Tibial nerve (tissue), 4 donors: ENCODE measurements at places on chromosomes 12 and 14.
A peak's percentile ranks its signal among the peaks of the same experiment; 100 is the strongest.

- no peak for DNase-seq
- no peaks in the 10 kb centered on the region for H3K4me1 ChIP-seq
- no peaks in the 10 kb centered on the region for H3K36me3 ChIP-seq
- no peak overlapping the region for H3K27ac ChIP-seq
- H3K27me3 ChIP-seq: no peaks in the 10 kb centered on the region
Measured at GRCh38 chr12:67747869-67748742, 99.6 kb downstream of the DYRK2 start.

DNA sequence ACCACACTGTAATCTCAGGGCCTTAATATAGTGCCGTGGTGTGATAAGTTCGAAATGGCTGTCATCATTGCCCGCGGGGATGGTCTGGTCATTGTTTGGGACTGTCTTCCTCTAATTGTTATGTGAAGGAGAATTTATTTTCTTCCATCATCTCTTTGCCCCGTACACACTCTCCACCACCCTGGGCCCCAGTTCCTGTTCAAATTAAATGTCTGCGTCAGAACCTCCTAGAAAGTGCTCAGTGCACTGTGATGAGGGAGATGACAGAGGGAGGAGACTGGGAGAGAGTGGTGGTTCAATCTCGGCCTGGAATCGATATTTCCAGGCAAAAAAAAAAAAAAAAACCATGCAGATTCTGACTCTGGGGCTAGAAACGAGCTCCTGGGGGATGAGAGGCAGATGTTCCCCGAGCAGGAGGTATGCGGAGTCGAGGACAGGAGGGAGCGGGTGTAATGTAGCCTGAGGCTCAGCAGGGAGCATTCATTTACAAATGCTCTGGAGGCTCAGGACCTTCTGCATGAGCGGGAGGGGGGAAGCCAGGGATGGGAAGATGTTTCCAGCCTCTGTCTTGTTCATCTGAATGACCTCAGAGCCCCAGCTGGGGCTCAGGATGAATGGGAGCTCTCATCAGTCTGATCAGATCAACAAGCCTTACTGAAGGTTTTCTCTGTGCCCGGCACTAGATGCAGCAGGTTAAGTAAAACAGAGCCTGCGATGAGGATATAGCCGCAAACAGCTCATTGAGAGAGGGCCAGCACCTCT, 219.5 kb downstream of the TBX5 start:
- no peak overlapping the region for H3K27ac ChIP-seq
- no peak overlapping the region for H3K4me3 ChIP-seq
- DNase-seq: no peak
- H3K27me3 ChIP-seq: no peaks in the 10 kb centered on the region

- no peaks in the 10 kb centered on the region for H3K27me3 ChIP-seq
- no peaks in the 10 kb centered on the region for H3K36me3 ChIP-seq
- peaks cover 21% of the 10 kb centered on the region for H3K4me1 ChIP-seq
- H3K4me3 ChIP-seq: peak overlapping the region; percentile 77
- H3K27ac ChIP-seq: peak overlapping the region; percentile 69
Measured at GRCh38 chr12:54033106-54033979, 493 bp downstream of the HOXC5 start.

DNA sequence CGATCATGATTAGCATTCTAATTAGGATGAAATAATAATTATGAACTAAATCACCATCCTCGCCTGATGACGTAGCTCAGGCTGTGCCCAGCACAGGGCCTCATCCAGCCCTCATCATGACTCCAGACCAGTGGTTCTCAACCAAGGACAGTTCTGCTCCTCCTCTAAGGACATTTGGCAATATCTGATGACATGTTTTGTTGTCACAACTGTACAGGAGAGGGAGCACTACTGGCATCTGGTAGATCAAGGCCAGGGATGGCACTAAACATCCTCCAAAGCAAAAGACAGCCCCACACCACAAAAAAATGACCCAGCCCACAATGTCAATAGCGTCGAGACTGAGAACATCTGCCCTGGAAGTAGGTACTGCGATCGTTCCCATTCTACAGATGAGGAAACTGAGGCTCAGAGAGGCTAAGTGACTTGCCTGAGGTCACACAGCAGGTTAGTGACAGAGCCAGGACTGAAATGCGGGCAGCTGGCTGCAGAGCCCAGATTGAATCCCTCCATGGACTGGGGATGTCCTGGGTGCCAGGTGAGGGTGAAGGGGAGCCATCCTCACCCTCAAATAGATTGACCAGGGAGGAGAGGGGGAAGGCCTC, 15.5 kb downstream of the TRPV4 start:
- no peak overlapping the region for H3K27ac ChIP-seq
- H3K27me3 ChIP-seq: peaks cover 2% of the 10 kb centered on the region
- no peak overlapping the region for H3K4me3 ChIP-seq
- H3K4me1 ChIP-seq: no peaks in the 10 kb centered on the region
- H3K36me3 ChIP-seq: no peaks in the 10 kb centered on the region

DNA sequence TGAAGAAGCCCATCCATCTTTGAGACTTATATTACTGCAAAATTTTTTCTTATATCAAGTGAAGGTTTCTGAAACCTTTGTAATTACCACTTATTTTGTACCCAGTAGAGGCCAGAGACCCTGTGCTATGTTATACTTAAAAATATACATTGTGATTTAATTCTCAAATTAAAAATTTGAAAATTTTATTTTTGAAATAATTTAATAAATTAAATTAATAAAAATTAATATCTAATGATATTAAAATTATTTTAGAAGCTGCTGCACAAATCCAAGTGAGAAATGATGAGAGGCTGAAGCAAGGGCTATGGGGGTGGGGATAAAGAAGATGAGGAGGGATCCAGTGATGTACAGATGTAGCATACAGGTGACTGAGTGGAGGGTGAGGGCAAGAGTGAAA, 258.8 kb downstream of the APAF1 start:
- H3K27ac ChIP-seq: no peak overlapping the region
- H3K27me3 ChIP-seq: no peaks in the 10 kb centered on the region
- H3K4me1 ChIP-seq: no peaks in the 10 kb centered on the region
- H3K4me3 ChIP-seq: no peak overlapping the region
- DNase-seq: no peak
- no peaks in the 10 kb centered on the region for H3K36me3 ChIP-seq

GRCh38 chr12:77315407-77315806, 250.0 kb upstream of the E2F7 start:
- H3K36me3 ChIP-seq: no peaks in the 10 kb centered on the region
- no peak overlapping the region for H3K4me3 ChIP-seq
- no peaks in the 10 kb centered on the region for H3K27me3 ChIP-seq
- H3K27ac ChIP-seq: no peak overlapping the region

GRCh38 chr12:21566907-21567394, 37.7 kb downstream of the GYS2 start:
- no peaks in the 10 kb centered on the region for H3K27me3 ChIP-seq
- no peak overlapping the region for H3K27ac ChIP-seq
- no peaks in the 10 kb centered on the region for H3K4me1 ChIP-seq
- no peak for DNase-seq

DNA sequence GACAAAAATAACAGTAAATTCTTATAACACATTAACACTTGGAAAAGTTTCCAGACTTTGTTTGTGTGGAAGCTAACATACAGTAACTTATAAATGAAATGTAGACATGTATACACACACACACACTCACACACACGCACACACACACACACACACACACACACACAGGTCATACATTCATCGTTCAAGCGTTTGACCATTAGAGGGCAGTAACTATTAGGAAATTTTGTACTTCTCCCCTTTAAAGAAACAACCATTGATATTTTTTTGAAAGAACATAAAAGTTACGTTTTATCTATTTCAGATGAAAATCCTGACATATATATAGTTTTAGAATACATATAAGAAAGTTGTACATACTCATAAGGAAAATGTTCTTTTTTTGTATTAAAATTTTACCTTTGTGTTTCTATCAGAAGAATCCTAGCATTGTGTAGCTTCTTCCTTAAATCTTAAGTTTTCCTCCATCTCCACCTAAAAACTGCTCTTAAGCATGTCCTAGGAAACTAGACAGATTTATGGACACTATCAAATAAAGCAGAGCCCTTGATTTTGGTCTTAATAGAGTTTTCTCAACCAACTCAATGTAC, 29.0 kb downstream of the PTPRQ start:
- no peaks in the 10 kb centered on the region for H3K4me1 ChIP-seq
- H3K27me3 ChIP-seq: no peaks in the 10 kb centered on the region
- no peak overlapping the region for H3K4me3 ChIP-seq
- H3K36me3 ChIP-seq: no peaks in the 10 kb centered on the region

- H3K4me1 ChIP-seq: peaks cover 3% of the 10 kb centered on the region
- no peaks in the 10 kb centered on the region for H3K36me3 ChIP-seq
- peak; percentile 59 for DNase-seq
- H3K27me3 ChIP-seq: no peaks in the 10 kb centered on the region
Measured at GRCh38 chr12:51814311-51815088, 34.0 kb downstream of the FIGNL2 start.

DNA sequence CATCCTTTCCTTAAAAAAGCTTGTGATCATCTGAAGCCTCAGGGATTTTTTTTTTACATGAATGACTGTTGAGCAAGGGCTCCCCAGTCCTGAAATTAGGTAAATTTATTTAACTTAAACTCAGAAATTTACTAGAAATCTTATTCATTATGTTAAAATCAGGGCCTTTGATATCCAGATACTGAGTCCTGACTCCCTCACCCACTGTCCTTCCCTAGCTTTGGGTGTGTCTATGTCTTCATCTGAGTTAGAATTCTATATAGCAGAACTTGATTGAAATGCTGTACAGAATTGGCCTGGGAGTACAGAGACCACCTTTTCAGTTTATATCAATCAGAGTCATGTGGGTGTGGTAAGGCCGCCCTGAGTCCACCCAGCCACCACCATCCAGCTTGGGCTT, 260.0 kb downstream of the CACNA1C start:
- no peak for DNase-seq
- no peak overlapping the region for H3K27ac ChIP-seq
- H3K4me1 ChIP-seq: peaks cover 16% of the 10 kb centered on the region
- H3K27me3 ChIP-seq: no peaks in the 10 kb centered on the region

DNA sequence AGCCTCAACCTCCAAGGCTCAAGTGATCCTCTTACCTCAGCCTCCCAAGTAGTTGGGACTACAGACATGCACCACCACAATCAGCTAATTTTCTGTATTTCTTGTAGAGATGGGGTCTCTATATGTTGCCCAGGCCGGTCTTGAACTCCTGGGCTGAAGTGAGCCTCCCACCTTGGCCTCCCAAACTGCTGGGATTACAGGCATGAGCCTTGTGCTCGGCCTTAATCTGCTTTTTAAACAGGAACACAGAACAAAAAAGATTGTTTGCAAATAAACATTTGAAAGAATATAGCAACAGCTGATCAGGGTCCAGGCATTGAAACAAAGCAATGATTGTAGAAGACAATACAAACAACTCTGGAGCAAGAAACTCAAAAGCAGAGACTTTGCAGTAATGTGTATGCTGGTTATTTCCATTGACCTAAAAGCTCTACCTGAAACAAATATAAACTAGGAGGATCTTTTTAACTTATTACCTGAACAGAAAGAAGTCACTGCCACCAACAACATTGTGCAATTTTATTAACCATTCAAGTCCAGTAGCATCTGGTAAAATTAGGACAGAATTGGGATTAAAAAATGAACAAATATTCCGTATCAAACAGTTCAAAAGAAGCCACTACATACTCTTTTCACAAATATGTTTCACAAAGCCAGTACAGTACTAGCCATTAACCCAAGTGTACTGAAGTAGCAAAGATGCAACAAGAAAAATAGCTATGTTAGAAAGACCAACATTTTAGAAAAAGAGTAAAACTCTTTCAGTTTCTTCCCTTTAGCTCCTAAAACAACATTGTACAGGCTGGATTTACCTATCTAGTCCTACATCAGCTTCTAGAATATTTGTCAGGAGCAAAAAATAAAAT, 14.2 kb downstream of the AMN1 start:
- H3K36me3 ChIP-seq: peaks cover 19% of the 10 kb centered on the region
- no peak overlapping the region for H3K4me3 ChIP-seq
- DNase-seq: no peak
- no peak overlapping the region for H3K27ac ChIP-seq
- no peaks in the 10 kb centered on the region for H3K27me3 ChIP-seq

- no peaks in the 10 kb centered on the region for H3K4me1 ChIP-seq
- H3K27ac ChIP-seq: no peak overlapping the region
- no peak overlapping the region for H3K4me3 ChIP-seq
- H3K36me3 ChIP-seq: no peaks in the 10 kb centered on the region
- H3K27me3 ChIP-seq: no peaks in the 10 kb centered on the region
- DNase-seq: no peak
Measured at GRCh38 chr14:77832297-77832696, 32.4 kb downstream of the ADCK1 start.

- H3K27me3 ChIP-seq: no peaks in the 10 kb centered on the region
- no peak overlapping the region for H3K27ac ChIP-seq
- H3K4me1 ChIP-seq: no peaks in the 10 kb centered on the region
- no peak for DNase-seq
Measured at GRCh38 chr14:62501021-62501750, 544.1 kb downstream of the KCNH5 start.

DNA sequence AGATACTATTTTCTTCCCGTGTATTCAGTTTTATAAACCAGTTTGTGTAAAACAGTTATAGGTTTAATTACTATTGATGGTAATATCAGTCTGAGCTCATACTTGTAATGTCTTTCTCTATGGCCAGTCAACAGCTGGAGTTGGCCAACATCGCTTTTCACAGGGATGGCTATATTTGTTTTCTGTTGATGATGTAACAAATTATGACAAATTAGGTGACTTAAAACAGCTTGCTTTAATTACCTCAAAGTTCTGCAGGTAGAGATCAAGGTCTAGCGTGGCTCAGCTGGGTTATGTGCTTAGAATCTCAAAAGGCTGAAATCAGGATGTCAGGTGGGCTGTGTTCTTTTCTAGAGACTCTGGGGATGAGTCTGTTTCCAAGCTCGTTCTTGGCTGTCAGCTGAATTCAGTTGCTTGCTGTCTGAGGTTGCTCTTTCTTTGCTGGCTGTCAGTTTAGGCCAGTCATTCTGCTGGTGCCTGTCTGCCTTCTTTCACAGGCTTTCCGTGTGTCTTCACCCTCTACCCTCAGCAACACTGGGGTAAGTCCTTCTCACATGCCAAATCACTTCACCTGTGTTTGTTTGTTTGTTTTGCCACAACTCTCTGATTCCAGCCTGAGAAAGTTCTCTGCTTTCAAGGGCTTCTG, 370.2 kb upstream of the E2F7 start:
- H3K27ac ChIP-seq: no peak overlapping the region
- H3K4me1 ChIP-seq: peaks cover 5% of the 10 kb centered on the region
- no peak overlapping the region for H3K4me3 ChIP-seq

DNA sequence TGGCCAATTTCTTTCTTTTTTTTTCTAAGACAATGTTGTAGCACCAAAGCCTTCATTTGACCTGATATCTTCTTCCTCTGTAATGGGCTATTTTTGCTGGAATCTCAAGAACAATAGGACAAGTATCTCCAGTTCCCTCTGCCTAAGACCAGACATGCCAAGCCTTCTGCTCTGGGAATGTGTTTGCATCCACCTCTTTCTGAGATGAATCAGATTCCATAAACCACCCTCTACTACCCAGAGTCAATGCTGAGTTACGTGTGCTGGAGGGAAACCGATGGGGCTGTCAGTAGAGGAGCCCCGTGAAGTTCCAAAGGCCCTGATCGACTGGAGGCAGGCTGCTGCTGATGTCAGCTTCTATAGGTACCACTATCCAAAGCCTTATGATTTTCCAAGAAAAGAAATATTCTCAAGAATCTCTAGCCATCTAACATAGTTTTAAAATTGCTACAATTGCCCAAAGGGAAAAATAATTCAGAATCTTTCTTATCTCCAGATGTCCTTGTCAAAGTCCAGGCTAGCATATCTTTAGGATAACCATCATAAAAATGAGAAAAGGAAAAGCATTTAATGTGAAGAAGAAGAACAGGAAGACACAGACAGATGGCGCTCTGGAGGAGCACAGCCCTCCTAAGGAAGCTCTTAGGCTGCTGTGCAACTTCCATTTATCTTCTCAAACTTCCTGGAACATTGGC, 101.9 kb downstream of the SLC8A3 start:
- H3K36me3 ChIP-seq: no peaks in the 10 kb centered on the region
- H3K27me3 ChIP-seq: no peaks in the 10 kb centered on the region
- H3K4me1 ChIP-seq: no peaks in the 10 kb centered on the region
- H3K4me3 ChIP-seq: no peak overlapping the region
